ENCODE measurements at places on chromosomes 2 and 18.

DNA sequence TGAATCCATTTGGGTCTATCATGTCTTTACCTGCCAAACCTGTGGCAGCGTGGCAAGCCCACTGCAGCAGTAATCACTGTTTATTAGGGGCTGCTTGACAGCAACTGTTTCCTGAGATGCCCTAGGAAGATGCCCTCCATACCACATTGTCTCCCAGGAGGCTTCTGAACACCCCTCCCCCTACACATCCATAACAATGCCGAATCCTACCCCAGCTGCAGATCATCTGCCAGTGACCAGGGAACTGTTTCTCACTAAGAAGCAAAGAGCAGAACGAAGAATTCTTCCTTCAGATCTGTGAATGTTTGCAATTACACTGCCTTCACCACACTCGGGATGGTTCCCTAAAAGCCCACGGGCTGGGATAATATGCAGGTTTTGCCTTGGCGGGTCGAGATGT, 127.8 kb downstream of the VIT start:
- no peak for DNase-seq

DNA sequence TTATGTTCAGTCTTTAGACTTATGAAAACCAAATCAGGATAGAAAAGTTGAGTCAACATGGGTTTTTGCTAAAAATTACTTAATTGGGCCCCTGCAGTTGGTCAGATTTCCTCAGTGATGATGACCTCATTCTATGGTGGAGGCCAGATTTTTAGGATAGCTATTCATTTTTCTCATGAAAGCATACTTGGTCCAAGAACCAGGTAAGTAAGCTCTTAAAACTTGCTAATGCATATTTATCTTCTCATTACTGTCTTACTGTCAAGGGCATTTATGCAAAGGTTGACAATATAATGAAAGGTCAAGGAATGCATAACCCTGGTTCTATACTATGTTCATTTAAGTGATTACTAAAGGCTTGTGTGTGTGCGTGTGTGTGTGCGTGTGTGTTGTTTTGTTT, 650.6 kb downstream of the SATB2 start:
- peak; percentile 7 for DNase-seq

GRCh38 chr18:50579061-50579774, 19.3 kb downstream of the MAPK4 start:
- DNase-seq, result no peak

DNA sequence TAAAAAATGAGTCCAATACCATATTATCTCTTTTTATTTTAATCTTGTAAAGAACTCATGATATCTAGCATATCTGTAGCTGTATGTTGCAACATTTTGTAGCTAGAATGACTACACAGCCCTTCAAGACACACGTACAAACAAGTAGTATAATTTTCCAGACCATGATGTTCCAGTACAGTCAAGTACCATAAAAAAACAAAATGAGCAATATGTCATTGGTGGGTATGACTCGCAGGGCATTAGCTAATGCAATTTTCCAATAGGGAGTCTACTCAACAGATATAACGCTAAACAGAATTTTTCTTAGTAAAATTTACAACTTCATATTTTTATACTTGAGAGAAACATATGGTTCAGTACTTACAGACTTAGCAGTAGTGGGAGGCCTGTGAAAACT, 53.6 kb upstream of the UGP2 start:
- peak; percentile 83 for DNase-seq

DNA sequence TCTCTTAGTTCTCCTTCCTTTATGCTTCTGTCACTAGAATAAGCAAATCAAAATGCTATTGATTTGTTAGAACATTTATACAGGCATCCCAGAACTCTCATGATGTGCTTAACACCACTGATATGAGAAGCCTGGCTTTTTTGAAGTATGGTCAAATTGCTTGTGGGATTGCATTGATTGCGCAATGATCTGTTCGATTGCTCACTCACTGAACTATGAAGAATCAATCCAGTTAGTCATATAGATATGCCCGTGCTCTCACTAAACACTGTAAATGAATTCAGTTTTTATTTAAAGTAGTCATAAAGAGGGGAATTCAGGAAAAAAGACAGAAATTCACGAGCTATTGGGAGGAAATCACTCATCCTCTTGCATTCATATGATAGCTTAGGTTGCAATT, 1237.8 kb downstream of the SUCLG1 start:
- peak; percentile 0 for DNase-seq

- peak; percentile 23 for DNase-seq
These were observed 163.3 kb downstream of the SMAD7 start for GRCh38 chr18:48787203-48788151.

DNA sequence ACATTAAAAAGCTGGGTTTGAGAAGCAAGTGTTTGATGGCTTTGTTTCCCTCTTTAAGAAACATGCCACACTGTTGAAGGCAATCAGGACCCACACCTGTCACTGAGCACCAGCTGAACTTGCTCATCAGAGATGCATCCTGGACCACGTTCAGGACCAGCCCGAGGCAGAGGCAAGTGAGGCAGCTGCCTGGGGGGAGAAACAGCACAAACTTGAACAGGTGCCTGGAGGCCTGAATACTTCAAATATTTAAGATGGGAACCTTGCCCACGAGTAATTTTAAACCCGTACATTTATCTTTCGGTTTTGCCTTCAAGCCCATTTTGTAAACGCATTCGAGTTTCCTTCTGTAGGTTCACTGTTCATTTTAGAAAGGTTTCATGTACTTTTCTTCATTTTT, 421.3 kb downstream of the NYAP2 start:
- no peak for DNase-seq

DNA sequence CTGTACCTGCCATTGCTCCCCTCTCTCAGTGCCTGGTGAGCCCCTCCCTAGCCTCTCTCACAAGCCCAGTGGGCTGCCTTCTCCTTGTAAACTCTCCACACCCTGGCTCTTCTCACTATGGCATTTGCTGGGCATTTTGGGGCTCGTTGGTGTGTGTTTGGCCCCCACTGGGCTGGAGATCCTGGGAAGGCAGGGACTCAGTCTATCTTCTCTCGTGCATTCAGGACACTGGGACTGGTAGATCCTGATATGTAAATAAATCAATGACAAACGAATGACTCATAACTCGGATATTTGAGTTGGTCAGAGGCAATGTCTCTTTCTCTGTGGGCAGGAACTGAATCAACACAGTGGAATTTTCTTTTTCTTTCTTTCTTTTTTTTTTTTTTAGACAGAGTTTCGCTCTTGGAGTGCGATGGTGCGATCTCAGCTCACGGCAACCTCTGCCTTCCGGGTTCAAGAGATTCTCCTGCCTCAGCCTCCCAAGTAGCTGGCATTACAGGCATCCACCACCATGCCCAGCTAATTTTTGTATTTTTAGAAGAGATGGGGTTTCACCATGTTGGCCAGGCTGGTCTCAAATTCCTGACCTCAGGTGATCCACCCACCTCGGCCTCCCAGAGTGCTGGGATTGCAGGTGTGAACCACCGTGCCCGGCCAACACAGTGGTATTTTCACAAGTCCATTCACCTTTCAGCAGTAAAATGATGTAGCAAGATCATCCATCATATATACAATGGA, 144.6 kb upstream of the SPRED2 start:
- peak; percentile 95 for DNase-seq

DNA sequence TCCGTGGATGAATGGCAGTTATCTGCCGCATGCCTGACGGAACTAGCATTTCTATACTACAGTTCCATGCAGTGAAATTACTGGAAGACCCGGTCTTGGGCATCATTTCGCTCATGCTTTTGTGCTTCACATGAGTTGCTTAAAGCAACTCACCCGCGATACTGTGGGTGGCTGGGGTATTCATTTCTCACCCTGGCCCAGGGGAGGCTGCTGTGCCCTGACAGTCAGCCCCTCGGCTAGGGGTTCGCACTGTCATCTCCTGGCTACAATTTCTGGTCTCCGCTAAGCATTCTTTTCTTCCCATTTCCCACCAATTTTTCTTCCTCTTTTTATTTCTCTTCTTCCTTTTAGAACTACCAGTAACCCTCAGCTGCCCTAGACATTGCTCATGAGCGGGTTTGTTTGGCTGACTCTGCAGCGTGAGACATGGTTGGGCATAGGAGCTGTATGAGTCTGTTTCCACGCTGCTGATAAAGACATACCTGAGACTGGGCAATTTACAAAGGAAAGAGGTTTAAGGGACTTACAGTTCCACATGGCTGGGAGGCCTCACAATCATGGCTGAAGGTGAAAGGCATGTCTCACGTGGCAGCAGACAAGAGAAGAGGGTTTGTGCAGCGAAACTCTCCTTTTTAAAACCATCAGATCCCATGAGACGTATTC, 16.5 kb upstream of the CNDP2 start:
- DNase-seq, result no peak

- no peak for DNase-seq
These were observed 126.6 kb downstream of the SH3RF3 start for GRCh38 chr2:109255654-109256053.

All from IMR-90 (cell line).